M059J (cell line): ENCODE measurements at places on chromosomes 2 and 18.
A peak's percentile ranks its signal among the peaks of the same experiment; 100 is the strongest.

GRCh38 chr18:57051657-57052044 is 95.2 kb upstream of the BOD1L2 start:
- DNase-seq: no peak

DNA sequence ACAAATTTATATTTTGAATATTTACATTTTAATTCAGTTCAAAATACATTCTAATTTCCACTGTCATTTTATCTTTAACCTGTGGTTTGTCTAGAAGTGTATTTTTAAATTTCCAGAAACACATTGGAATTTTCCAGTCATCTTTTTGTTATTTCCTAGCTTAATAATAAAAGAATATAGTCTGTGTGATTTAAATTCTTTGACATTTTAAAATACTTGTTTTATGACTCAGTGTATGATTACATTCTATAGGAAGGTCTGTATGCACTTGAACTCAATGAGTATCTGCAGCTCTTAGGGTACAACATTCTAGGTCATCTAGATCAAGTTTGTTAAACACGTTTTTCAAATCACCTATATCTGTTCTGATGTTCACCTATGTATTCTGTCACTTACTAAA is 88.3 kb upstream of the MBOAT2 start:
- no peak for DNase-seq

GRCh38 chr2:168138901-168139300 is 108.5 kb downstream of the STK39 start:
- no peak for DNase-seq

DNA sequence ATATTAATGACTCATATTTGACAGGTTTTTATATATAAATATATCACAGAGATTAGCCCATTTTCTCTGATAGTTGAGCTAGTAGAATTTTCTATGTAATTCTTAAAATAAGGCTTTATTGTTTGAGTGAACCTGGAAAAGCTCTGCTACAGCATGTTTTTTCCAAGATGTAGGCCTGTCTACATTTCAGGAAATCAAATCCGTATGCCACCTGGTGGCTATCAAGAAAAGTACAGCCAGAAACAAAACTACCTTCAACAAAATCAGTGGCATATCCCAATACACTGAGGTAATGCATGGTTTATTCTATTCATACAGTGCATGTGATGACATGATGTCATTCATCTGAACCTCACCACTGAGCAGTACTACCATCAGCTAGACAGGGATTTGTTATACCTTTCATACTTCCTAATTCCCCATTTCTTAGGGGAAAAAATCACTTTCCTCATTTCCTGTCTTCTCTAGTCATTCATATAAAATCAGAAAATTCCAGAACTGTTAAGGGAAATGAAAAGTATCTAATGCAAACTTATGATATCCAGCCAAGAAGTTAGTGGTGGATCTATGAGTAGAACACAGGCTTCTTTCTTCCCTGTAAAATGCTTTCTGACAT is 310.4 kb upstream of the SYT4 start:
- peak; percentile 45 for DNase-seq

GRCh38 chr2:222504719-222505118 is 80.4 kb downstream of the SGPP2 start:
- no peak for DNase-seq

DNA sequence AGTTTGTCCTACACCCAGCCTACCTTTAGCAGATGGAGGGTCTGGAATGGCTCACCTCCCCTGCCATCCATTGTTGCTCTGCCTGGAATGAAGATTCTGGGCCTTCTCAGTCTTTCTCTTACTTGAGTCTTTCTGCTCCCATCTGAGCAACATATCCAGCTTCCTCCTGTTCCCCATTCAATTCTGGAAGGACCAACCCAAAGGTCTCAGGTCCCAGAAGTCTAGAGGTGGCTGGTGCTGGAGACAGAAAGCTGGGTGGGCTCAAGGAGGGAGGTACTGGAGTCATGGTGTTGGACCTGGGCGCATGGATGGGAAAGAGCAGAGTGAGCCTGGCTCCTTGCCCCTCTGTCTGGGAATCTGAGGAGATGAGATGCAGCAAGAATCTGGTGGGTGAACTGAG is 93.5 kb upstream of the SIX3 start:
- DNase-seq: no peak

GRCh38 chr2:171522052-171522787 is at the start of gene CYBRD1:
Gene CYBRD1, plus strand, starts transcription at chr2:171522474. Its CDS starts 72 bp downstream, at chr2:171522546.
- DNase-seq: peak; percentile 81
